ENCODE measurements at places on chromosomes 1 and 21. TPM values are rescaled to one million over a fixed set of nuclear protein-coding genes. Genes with fewer than 3 reads are reported as not detected.

- H3K4me1 ChIP-seq = no peaks in the 10 kb centered on the region
- DNase-seq = no peak
Measured at GRCh38 chr21:41295721-41296254, 20.8 kb upstream of the FAM3B start.

GRCh38 chr1:219834314-219834917, 93.9 kb downstream of the SLC30A10 start:
- H3K27ac ChIP-seq = no peak overlapping the region
- H3K27me3 ChIP-seq = no peaks in the 10 kb centered on the region
- no peak for DNase-seq
- H3K36me3 ChIP-seq = no peaks in the 10 kb centered on the region

The LRRC53 gene
- not detected for total RNA-seq

DNA sequence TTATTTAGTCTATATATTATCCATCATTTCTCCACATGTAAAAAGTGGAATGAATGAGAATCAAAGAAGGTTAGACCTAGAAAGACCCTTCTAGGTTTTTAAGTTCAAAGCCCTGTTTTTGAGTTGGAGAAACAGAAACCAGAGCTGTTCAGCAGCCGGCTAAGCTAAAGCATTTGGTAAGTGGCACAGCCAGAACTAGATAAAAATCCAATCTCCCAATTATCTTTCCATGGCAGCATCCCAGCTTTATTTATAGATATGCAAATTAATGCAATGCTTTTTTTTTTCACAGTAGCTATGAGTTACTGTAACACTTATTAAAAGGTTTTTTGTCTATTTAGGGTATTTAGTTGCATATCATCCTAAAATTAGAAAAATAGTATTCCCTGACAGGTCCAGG, 85.1 kb downstream of the NIBAN1 start:
- peaks cover 43% of the 10 kb centered on the region for H3K4me1 ChIP-seq
- no peaks in the 10 kb centered on the region for H3K36me3 ChIP-seq
- no peaks in the 10 kb centered on the region for H3K27me3 ChIP-seq

DNA sequence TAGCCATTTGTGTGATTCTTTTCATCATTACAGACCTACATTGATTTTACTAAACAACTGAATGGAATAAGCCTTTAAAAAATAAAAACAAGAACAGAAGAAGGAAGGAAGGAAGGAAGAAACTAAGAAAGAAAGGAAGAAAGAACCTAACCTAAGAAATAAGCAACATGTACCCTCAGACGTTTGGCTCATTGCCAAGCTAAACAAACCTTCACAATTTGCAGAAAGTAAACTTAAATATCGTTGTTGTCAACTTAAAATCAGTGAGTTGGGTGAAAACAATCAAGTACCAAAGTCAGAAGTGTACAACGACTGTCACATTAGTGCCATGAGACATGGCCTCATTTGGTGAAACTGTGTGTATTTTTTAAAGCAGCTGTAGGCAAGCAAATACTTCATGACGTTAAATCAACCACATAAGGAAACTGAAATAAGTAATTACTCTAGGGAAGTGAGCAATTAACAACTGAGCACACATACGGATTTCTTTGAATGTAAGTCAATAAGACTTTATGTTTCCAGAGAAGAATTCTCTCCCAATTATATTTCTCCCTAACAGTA, 313.1 kb upstream of the TMPRSS15 start:
- H3K4me1 ChIP-seq = no peaks in the 10 kb centered on the region
- no peak overlapping the region for H3K4me3 ChIP-seq
- no peaks in the 10 kb centered on the region for H3K36me3 ChIP-seq
- H3K27ac ChIP-seq = no peak overlapping the region
- DNase-seq = no peak
- no peaks in the 10 kb centered on the region for H3K27me3 ChIP-seq

DNA sequence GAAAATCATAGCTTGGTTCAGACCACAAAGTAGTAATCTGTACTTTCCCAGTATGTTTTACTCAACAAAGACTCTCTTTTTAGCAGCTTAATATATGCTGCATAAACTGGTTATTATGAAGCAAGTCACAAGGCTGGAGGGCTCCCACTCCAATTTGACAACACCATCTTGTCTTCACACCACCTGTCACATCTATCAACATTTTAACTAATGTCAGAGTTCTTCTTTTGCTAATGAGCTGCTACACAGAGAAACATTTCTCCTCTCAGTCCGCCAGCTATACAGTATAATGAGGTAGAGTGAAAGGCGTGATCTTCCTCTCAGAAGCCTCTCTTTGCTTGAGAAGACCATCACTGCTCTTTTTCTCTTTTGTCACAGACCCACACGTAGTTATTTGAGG, 230.1 kb downstream of the BARHL2 start:
- H3K27ac ChIP-seq = no peak overlapping the region
- no peak for DNase-seq
- H3K36me3 ChIP-seq = no peaks in the 10 kb centered on the region
- no peak overlapping the region for H3K4me3 ChIP-seq
- H3K4me1 ChIP-seq = no peaks in the 10 kb centered on the region

The TAF5L gene
- 6.2 TPM for total RNA-seq

DNA sequence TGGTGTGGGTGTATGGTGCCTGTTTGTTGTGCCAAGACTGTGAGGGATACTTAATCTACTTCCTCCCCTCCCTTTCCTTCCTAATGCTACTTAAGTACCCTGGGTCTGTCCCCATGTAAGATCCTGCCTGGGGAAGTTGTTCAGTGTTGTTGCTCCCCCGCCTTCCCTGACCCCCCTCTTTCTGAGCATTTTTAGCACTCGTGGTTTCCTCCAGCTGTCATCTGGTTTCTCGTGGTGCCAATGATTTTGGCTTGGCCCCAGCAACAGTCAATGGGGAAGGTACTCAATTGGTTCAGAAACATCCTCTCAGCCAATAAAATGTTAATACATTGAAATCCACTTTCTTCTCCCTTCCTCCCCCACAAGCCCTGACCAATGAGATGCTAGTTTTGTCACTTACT, 8.0 kb upstream of the B4GALT3 start:
- no peaks in the 10 kb centered on the region for H3K36me3 ChIP-seq
- DNase-seq = peak; percentile 82
- H3K27me3 ChIP-seq = no peaks in the 10 kb centered on the region
- no peak overlapping the region for H3K27ac ChIP-seq
- no peak overlapping the region for H3K4me3 ChIP-seq
- H3K4me1 ChIP-seq = no peaks in the 10 kb centered on the region

The BTBD8 gene
- 6.6 TPM for total RNA-seq

Data from body of pancreas (tissue), 4 donors.